Stimulated activated CD8-positive, alpha-beta memory T cell treated with anti-CD3 and anti-CD28 coated beads, Interleukin-4, amount 100 ng/mL, for 4 hours (primary cell): ENCODE measurements at places on chromosomes 3 and 15.

GRCh38 chr15:73196113-73196512 lies 143.8 kb downstream of the NEO1 start:
- DNase-seq = no peak

- DNase-seq = no peak
These were observed 18.4 kb downstream of the SPATA12 start for GRCh38 chr3:57078635-57079473.

GRCh38 chr3:156680243-156680914 lies 6.0 kb downstream of the TIPARP start:
- no peak for DNase-seq

DNA sequence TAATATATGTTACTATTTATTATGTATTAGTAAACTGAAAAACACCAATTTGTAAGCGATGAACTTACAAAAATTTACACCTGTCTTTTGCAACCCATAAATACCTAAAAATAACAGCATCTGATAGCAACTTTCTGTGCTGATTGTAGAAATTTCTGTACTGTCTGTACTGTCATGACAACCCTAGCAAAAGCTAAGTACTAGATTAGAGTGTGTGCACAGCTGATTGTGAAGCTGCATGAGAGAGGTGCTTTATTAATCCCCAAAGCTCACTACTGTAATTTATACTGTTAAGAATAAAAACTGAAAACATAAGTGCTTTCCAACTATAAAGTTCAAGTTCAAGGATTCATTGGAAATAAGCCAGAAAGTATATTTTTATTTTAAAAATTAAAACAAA lies 815 bp downstream of the BCL2A1 start:
- no peak for DNase-seq

GRCh38 chr3:12442654-12443501 lies 41.4 kb upstream of the TSEN2 start:
- DNase-seq = no peak

GRCh38 chr15:81338170-81339007 lies 14.4 kb upstream of the STARD5 start:
- DNase-seq = no peak

DNA sequence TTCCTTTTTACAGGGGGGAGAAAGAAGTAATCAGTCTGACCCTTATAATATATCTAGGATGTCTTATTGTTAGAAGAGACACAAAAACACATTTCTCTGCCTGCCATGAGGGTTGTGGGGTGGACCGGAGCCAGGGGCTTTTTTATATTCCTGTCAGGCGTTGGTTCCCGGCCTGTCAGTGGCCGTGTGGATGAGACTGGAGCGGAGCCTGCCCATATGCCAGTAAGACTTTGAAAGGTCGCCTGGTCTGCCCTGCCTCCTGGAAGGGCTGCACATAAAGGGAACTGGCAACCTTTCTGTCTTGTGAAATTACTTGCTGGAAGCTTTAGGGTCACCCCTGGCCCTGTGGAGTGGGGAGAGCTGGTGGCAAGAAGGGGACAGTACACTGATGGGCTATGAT lies 34.7 kb downstream of the MAP3K13 start:
- no peak for DNase-seq

GRCh38 chr3:64848127-64848800 lies 160.5 kb upstream of the ADAMTS9 start:
- no peak for DNase-seq

GRCh38 chr3:113838631-113839209 lies at the start of gene GRAMD1C:
TSS of gene GRAMD1C (plus strand) at chr3:113838788. CDS start at chr3:113838910, 122 bp downstream.
- DNase-seq = peak; percentile 66

- no peak for DNase-seq
These were observed 113.7 kb downstream of the CHSY1 start for GRCh38 chr15:101138086-101138660.

DNA sequence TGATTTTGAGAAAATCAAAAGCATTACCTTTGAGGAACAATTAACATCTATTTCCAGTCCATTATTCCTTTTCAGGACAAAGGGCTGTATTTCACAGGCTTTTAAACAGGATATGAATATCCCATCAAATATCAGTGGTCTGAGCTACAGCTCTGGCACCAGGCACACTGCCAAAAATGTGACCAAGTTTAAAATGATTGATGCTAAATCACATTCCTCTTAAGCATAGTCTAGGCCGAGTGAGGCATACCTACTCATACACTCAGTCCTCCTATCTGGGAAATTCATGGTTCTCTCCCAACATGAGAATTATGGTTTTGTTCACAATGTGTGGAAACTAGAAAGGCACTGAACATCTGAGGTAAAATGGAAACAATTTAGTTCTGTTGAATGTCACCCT lies 683.5 kb downstream of the TUSC7 start:
- no peak for DNase-seq

GRCh38 chr3:144677103-144677502 lies 705.5 kb downstream of the DIPK2A start:
- no peak for DNase-seq

- no peak for DNase-seq
These were observed 27.1 kb downstream of the CLRN1 start for GRCh38 chr3:150945226-150946032.

GRCh38 chr3:105759442-105760078 lies 109.3 kb downstream of the CBLB start:
- DNase-seq = no peak

- no peak for DNase-seq
These were observed 241.4 kb downstream of the ISL2 start for GRCh38 chr15:76577879-76578512.

DNA sequence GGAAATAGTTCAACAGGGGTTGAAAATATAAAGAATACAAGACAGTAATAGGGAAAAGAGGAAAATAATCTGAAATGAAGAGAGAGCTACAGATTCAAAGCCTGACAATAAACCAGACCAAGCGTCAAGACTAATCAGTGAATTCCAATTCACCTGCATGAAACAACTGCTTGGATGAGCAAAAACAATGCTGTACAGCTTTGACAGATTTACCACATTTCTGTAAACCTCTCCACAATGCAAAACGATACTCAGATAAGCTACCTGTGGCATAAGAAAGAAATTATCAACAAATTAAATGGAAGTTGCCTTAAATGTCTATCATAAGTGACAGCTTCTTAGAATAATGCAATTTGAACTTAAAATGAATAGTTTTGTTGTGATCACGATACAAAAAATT lies 65.4 kb downstream of the GBE1 start:
- DNase-seq = no peak

GRCh38 chr3:186208296-186208989 lies 99.6 kb upstream of the ETV5 start:
- DNase-seq = no peak

GRCh38 chr3:34053626-34054025 lies 255.2 kb downstream of the PDCD6IP start:
- no peak for DNase-seq

DNA sequence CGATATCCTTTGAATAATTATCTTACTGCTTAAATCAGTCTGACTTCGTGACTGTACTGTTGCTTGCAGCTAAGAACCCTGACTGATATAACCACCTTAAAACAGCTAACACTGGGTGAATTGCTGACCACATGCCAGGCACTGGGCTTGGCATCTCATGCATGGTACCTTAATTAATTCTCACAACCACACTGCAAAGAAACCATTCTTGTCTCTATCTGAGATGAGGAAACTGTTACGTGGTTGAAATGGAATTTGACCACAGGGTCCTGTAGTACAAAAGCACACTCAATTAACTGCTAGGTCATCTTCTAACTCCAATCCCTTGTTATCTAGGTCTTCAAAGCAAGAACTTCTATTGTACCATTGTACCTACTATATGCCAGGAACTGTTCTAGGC lies 92.7 kb upstream of the PRICKLE2 start:
- DNase-seq = no peak

DNA sequence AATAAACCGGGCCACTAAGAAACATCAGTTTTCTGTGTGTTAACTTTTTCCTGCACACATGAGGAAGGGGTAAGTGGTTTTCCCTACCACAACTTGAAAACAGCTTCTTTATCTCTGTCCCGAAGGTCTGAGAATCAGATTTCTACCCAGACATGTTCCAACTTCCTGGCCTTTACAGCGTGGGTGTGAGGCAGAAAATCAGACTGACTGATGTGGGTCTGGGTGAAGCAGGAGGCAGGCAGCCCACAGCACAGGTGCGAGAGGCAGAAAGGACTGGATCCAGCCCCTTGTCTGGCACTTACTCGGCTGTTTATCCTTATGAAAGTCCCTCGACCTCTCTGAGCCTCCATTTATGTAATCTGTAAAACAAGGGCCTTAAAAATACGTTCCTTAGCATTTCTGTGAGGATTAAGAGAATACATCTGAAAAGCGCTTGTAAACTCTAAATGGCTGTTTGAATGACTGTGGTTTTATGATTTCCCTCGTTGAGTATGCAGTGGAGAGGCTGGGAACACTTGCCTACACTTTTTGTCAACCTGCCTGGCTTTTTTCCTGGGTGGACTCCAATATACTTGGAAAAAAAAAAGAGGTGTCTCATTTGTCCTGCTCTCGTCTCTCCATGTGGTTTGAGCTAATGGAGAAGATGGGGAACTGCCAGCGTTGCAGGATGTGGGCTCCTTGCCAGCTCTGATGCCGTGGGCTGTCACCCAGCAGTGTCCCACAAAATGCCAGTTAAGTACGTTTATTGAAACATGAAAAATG lies 3.1 kb downstream of the AGBL1 start:
- DNase-seq = no peak

DNA sequence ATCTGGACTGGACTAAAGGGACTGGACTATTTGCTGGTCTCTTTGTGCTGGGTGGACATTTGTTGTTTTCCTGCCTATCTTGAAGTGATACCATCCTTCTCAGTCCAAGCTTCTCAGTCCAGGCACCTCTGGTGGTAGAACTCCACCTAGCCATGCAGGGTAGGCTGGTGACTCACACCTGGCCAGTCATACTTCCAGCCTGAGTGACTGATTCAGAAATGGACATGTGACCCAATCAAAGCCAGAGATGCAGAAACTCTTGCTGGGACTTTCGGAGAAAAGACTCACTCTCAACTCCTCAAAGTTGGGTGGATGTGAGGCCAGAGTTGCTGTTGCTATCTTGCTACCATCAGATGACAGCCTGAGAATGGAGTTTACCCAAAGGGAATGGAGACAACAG lies 5.6 kb upstream of the ASB14 start:
- no peak for DNase-seq

- no peak for DNase-seq
These were observed 173.0 kb upstream of the AZI2 start for GRCh38 chr3:28521663-28522062.

GRCh38 chr3:31862666-31863279 lies 118.3 kb downstream of the OSBPL10 start:
- DNase-seq = no peak

- DNase-seq = no peak
These were observed 35.7 kb downstream of the KLF15 start for GRCh38 chr3:126321490-126321889.

DNA sequence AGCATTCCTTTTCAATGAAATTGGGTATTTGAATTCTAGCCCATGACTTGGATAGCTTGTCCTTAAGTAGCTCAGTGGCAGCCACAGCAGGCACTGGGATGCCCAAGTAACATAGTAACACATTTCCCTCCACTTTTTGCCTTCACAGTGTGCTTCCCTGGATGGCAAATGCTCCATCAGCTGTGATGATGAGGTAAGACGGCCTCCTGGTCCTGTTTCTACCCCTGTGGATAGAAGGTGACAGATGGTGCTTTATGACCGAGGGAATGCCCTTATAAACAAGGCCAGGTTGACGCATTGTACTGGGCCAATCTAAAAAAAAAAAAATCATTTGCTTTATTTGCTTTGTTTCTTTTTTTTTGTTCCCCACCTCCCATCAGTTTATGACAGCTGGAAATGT lies 41.8 kb upstream of the LRTM1 start:
- no peak for DNase-seq

- no peak for DNase-seq
These were observed 21.9 kb upstream of the APH1B start for GRCh38 chr15:63255489-63255990.

DNA sequence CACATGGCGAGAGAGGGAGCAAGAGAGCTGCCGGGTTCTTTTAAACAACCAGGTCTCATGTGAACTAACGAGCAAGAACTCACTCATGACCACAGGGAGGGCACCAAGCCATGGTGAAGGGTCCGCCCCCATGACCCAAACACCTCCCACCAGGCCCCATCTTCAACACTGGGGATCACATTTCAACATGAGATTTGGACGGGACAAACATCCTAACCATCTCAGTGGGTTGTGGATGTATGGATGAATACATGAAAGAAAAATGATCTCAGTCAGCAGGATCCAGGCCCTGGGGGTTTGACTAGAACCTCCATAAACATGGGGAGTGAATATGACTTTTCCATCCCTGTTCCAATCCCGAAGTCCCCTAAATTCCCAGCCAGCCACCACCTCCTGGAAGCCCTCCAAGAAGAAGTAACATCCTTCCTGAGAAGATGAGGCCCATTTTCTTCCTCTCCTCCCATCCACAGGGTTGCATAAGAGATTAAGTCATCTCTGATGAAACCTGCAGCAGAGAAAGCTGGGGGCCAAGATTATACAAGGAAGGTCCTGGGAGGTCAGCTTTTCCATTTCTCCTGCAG lies 9.5 kb downstream of the CAV3 start:
- DNase-seq = no peak

- DNase-seq = no peak
These were observed 90.0 kb downstream of the FAM174B start for GRCh38 chr15:92565351-92566125.

DNA sequence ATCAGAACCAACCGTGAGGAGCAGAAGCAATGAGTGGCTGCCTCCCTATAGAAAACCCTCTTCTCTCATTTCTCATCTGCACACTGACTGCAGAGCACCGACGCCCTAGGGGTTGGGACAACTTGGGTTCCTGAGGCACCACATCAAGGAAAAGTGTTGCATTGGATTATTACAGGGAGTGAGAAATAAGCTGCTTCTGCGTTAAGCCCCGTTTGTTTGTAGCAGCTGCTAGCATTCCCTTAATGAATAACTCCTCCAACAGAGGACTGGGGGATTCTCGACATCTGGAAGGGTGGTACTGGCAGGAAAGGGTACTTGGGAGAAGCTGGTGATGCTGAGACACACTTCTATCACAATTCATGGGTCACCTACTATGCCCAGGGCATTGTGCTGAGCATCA lies 25.3 kb upstream of the AGBL1 start:
- no peak for DNase-seq

DNA sequence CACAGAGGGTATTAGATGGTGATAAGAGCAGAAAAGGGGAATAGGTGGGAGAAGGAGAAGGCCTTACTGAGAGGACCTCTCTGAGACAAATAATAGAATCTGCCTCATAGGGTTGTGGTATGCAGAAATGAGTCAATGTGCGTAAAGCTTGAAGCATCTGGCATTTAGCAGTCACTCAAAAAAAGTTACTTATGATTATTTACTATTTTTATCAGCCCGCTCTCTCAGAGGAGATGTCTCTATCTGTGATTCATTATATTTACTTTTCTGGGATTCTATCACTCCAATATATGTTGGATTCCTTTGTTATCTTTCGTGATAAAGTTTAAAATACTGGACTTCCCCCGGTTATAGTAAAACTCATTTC lies 4.6 kb upstream of the TM4SF1 start:
- no peak for DNase-seq

DNA sequence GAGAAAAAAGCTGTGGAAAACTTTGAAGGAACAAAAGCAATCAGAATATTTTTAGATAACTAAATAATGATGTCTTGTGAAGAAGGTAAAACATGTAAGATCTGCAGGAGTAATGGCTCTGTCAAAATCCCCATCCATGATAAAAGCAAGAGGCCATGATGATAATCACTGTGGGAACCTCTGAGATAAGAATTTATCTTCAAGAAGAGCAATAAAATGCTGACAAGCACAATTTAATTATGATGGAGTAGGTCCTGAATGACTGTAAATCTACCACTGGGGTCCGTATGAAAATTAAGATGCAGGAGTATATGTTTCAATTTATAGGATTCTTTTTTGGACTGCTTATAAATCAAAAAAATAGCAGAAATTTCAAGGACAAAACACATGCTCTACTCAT lies 68.3 kb upstream of the CHMP2B start:
- DNase-seq = no peak
